ENCODE measurements at places on chromosomes 7 and 10. TPM values are rescaled to one million over a fixed set of nuclear protein-coding genes. Genes with fewer than 3 reads are reported as not detected.

The INMT gene
- total RNA-seq = 2.6 TPM

The HKDC1 gene
- total RNA-seq = not detected

The GBX1 gene
- 1.6 TPM for total RNA-seq

The SFTPD gene
- total RNA-seq = 1.1 TPM

The PRKAR2B gene
- total RNA-seq = 56.3 TPM

The RNF148 gene
- total RNA-seq = 0.21 TPM

The FRAT2 gene
- 30.6 TPM for total RNA-seq

DNA sequence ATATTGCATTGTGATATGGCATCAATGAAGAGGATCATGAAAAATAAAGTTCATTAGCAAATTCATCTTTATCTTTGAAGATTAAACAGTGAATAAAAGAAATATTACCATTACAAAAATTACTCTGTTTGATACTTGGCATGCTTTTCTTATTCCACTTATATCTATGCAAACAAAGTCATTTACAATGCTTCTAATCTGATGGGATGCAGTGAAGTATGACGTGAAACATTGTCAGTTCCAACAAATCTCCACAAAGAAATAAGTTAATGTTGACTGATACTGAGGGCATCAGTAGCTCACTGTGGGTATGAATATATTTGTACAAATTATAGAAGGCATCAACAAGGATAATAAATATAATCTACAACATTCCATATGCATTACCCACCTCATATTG lies 672.8 kb upstream of the POT1 start:
- no peak for DNase-seq

- peak; percentile 69 for DNase-seq
Measured at GRCh38 chr7:128738570-128739047, 550 bp upstream of the CALU start.

- DNase-seq = no peak
Measured at GRCh38 chr10:75540357-75540966, 109.0 kb downstream of the LRMDA start.

- DNase-seq = peak; percentile 44
Measured at GRCh38 chr10:14822879-14823755, 14.7 kb downstream of the CDNF start.

GRCh38 chr7:98250789-98251188 lies 1.2 kb downstream of the TECPR1 start:
- DNase-seq = no peak

- DNase-seq = no peak
Measured at GRCh38 chr7:2825559-2826227, 18.4 kb downstream of the GNA12 start.

DNA sequence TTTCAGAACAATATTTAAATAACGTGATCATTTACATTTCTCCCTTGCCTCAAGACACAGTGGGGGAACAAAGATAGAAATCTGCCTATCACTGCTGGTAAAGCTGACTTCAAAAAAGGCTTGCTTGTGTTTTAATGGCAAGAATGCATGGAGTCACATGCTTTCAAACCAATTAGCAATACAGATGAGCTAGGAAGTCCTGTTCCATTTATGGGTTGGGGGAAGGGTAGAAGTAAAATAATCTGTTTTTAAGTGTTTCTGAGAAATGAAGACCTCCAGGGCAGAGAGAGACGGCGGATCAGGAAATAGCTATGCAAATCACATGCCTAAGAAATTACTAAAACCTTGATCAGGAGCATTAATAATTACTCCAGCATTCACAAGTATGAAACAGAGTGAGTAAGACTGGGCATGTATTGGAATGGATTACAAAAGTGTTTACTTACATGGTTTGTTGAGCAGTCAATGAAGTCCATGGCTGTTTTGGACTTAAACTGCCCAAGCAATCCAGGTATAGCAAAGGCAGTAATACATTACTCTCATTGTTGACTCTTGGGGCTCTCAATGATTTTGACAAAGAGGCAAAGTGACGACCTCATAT lies 142.0 kb downstream of the ARID5B start:
- DNase-seq = no peak

DNA sequence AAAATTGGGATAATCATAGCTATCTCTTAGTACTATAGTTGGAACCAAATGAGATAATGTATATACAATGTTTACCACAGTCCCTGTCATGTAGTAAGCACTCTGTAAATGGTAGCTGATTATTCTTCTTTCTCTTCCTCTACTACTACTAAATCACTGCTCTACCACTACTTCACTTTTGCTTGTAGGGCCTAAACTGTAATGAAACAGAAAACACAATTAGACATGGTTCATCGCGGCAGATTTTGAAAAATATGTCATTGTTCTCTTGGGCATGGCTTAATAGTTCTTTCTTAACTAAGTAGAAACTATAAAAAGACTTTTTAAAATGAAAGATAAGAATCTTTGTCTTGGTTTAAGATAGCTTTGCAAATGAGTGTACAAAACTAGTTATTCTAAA lies 34.9 kb downstream of the R3HCC1L start:
- no peak for DNase-seq

DNA sequence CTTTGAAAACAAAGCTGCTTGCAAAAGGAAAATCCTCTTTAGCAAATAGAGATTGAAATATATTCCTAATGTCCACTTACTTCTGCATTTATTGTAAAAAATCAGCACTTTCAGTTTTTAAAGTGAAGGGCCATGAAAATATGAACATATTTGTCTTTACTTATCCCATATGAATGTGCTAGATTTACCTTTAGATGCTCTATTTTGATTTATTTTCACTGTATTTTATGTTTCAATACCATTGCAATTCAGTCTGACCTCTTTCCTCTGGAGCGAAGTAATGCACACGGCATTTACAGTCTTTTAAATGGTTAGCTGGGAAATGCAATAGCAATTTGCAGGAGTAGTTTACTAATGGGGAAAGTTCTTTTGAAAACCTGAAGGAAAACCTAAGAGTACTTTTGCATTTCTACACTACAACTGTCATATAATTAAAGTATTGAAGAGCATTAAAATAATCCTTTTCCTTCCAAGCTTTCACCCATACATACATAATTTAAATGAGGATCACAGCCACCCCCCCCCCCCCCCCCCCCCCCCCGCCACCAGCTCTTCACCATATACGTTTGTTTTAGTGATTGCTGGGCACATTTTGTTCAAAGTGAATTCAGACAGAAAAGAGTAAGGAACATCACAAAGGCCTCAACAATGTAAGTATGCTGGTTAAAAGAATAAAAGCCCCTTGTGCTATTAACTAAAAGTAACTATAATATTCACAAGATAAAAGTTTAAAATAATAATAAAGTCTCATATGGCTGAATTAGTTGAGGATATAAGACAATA lies 3.5 kb downstream of the SKIDA1 start:
- no peak for DNase-seq

DNA sequence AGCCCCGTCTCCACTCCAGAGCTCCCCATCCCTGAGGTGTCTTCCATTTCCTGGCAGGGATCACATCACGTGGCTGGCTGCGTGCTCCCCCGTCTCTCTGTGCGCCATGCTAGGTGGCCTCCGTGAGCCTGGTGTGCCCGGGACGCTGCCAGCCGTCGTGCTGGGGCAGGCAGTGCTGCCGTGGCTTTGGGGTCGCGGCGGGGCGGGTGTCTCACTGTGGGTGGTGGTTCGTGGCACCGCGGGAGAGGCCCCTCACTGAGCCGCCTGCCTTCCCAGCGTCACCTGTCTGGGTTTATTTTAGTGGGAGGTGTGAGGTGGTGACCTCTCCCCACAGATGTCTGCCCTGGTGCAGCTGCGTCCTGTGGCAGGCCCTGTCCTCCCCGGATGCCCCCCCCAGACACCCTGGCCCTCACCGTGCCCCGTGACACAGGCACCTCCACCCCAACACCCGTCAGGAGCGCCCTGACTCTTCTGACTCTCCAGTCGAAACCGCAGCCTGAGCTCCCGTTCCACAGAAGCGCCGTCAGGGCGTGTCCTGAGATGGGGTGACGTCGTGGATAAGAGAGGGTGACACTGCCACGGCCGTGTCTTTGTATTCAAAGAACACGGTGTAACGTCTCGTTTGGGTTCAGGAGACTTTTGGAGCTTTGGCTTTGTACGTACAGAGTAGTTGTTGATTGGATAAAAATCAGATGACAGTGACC lies 18.0 kb downstream of the GET4 start:
- no peak for DNase-seq

DNA sequence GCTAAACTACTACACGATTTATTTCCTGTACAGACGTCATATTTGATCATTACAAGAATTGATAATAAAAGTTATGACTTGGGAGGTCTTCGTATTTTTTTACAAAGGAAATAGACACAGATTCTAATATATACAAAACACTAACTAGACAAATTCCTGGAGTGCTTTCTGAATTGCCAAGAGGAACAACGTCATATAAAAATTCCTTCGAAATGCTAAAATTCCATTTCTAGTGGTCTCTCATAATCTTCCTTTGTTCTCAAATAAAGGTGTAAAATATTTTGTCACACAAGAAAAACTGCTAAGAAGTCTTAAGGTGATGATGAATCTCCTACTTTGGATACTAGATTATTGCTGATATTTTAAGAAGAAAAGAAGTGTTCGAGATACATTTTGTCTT lies 85.4 kb downstream of the CDK6 start:
- DNase-seq = no peak

- no peak for DNase-seq
Measured at GRCh38 chr7:2200584-2200980, 32.2 kb downstream of the MAD1L1 start.

Data from cardiac muscle cell (in vitro differentiated cells and primary cell).